CD4-positive, alpha-beta T cell treated with Interleukin-15 for 1 hour (primary cell): ENCODE measurements at places on chromosomes 7 and 10.

GRCh38 chr10:94281654-94282053 lies 81.1 kb downstream of the NOC3L start:
- DNase-seq, result no peak

- no peak for DNase-seq
Measured at GRCh38 chr7:27186668-27187474, 1.8 kb upstream of the HOXA11 start.

GRCh38 chr7:75565132-75565837 lies 73.2 kb downstream of the SPDYE5 start:
- no peak for DNase-seq

GRCh38 chr10:73398024-73398423 lies 15.8 kb downstream of the ANXA7 start:
- DNase-seq, result no peak

GRCh38 chr10:52437205-52437646 lies 123.1 kb downstream of the DKK1 start:
- no peak for DNase-seq

DNA sequence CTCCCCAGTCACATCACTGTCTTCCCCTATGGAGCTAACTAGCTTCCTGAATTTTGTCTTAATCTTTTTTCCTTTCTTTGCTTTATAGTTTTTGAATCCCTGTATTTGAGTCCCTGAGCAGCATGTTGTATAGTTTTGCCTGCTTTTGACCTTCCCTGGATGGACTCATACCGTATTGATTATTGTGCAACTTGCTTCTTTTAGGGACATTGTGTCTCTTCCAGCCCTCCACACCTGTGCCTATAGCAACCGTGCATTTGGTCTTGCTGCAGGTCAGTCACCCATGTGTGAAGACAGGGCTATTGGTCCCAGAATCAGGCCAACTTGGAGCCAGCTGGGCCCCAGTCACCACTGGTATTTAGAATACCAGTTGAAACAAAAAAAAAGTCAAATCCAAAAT lies 158.9 kb upstream of the ADCY1 start:
- DNase-seq, result no peak

DNA sequence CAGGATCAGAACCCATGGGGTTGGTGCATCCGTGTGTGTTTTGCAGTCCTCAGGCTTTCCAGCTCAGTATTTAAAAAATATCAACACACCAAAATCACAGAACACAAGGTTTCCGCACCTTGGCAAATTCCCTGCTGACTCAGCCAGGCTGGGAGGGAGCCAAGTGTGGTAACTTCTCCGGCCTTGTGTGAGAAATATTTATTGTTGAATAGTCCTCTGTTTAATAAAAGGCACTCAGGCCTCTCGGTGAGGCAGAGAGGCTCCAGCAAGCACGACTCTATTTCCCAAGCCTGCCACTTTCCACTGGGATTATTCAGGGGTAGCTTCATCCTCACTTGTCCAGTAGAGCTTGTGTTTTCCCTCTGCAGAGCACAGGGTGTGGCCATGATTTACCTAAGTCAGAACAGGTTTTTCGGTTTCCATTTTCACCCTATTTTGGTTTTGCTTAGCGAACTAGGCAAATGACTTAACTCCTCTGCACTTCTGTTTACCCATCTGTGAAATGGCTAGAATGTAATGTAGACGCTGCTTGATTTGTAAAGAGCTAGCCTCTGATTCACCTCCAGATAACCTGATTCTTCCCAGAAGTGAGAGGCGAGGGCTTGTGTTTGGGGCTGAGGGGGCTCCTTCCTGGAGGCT lies 13.0 kb upstream of the CHST15 start:
- no peak for DNase-seq

DNA sequence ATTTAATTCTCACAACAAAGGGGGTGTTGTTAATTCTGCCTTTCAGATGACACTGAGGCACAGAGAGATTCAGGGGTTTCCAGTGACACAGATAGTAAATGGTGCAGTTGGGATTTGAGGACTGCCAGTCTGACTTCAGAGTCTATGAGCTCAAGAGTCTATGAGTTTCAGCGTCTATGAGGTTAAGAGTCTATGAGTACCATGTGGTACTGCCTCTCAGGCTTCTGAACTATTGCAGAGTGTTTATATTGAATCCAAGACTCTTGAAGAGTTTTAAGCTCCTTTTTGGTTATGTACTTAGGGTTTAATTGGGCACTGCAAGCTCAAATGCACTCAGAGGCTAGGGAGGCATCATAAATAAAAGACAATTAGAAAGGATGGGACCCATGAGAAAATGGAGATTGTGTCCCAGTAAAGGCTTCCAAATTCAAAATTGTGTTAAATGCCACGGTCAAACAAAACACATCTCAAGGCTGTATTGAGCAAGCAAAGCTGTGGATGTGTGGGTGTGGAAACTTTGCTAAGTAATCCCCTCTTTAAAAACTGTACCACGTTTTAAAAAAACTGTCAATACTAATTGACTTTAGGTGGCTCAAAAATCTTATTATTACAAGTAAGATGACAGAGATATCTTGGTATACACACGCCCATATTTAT lies 123.9 kb upstream of the FAM171A1 start:
- no peak for DNase-seq

- DNase-seq, result peak; percentile 79
Measured at GRCh38 chr7:151315038-151315655, 26.5 kb upstream of the NUB1 start.

DNA sequence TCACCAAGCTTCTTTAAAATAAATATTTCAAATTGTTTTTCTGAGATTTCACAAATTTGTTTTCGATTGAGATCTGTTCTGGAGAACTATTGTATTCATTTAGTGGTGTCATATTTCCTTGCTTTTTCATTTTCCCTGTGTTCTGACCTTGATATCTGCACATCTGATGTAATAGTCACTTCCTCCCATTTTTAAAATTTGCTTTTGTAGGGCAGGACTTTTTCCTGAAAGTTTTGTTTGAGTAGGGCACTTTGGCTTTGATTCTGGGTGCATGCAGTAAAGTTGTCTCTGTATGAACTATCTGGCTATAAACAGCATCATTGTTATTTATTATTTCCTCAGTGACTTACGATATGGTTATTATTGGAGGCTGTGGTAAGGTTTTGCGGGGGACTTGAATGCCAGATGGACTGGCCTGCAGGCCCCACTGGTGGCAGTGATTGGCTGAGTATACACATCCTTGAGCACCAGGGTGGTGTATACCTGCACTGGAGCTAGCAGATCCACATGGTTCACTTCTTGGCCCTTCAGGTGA lies 83.6 kb downstream of the CSTF2T start:
- no peak for DNase-seq

GRCh38 chr7:134154581-134155130 lies 27.5 kb downstream of the LRGUK start:
- DNase-seq, result no peak

- no peak for DNase-seq
Measured at GRCh38 chr7:46215987-46216567, 295.0 kb upstream of the IGFBP3 start.

- DNase-seq, result no peak
Measured at GRCh38 chr10:49629431-49629881, 15.6 kb downstream of the CHAT start.

- DNase-seq, result no peak
Measured at GRCh38 chr10:75207857-75208144, 2.8 kb upstream of the VDAC2 start.

GRCh38 chr7:26691886-26692285 lies 172.5 kb downstream of the SKAP2 start:
- no peak for DNase-seq

- DNase-seq, result no peak
Measured at GRCh38 chr10:63434866-63435854, 30.6 kb downstream of the JMJD1C start.

- DNase-seq, result no peak
Measured at GRCh38 chr10:6497620-6498019, 82.5 kb downstream of the PRKCQ start.

DNA sequence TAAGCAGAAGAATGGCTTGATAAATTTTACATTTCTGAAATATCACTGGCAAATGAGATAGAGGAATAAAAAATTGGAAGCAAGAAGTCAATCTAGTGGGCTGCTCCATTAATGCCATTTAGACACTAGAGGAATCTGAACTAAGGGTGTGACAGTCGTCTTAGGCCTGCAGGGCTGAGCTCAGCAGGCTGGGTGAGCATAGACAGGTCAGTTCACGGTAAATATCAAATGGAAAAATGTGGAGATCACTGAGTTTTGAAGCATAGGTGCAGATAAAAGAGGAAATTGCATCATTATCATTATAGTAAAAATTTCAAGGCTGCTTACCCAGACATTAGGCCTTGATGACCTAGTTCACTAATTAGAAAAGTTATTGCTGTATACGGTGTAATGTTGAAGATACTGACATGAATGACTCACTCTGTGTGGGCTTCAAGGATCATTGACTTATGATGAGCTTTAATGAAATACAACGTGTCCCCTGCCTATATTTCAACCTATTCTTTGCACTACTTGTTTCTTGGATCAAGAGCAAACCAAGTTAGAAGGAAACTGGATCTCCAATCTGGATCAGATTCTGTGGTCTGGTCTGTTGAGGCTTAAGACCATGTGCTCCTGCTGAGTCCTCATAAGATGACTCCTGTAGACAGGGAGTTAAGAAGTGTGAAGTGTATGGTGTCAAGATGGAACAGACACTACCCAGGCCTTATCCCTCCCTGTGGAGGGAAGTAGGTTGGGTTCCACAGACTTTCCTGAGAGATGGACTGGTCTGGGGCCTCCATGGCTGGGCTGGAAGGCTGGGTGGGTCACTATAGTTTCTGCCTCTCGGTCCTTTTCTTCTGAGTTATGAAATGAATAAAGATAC lies 3.6 kb downstream of the OR2F2 start:
- DNase-seq, result no peak

DNA sequence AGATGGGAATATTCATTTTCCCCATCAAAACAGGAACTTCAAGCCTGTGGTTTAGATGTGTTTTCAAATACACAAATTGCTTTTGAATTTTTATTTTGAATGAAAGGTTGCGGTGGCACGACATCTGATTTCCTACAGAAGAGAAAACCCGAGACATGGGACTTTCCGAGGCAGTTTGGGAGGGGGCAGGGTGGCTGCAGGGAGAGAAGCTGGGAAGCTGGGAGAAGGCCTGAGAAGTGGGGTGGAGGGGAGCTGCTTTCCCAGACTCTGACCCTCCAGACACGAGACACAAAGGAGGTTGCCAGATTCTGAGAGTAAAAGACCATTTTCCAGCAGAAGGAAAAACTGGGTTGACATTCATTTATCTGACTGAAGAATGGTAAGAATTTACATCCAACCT lies 19.6 kb downstream of the TMEM176A start:
- no peak for DNase-seq

- DNase-seq, result no peak
Measured at GRCh38 chr10:2214092-2214491, 476.8 kb upstream of the ADARB2 start.

DNA sequence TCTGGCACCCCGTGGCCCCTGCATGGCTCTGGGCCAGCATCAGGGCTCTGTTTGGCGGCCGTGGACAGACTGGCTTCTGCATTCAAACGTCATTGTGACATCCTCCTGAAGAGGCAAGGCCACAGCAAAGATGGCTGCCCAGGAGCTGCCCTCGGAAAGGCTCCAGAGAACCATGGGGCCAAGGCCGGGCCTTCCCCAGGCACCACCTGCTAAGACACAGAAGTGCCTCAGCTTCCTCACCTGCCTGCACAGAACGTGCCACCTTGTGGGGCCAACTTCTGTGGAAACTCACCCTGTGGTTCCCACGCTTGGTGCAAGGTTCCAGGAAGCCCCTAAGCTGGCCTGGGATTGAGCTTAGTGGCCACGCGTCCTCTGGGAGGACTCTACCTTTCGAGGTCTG lies 396.9 kb downstream of the PTPRN2 start:
- no peak for DNase-seq

DNA sequence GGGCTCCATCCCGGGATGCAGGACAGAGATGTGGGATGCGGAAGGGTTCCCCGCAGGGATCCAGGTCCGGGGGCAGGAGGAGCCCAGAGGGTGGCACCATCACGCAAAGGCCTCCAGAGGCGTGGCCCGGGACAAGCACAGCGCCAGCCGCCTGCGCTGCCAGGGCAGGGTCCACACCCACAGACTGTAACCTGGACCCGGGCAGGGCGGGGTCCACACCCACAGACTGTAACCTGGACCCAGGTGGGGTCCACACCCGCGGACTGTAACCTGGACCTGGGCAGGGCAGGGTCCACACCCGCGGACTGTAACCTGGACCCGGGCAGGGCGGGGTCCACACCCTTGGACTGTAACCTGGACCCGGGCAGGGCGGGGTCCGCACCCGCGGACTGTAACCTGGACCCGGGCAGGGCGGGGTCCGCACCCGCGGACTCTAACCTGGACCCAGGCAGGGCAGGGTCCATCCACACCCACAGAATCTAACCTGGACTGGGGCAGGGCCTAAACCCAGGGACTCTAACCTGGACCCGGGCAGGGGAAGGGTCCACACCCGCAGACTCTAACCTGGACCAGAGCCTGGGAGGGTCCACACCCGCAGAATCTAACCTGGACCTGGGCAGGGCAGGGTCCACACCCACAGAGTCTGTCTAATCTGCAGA lies 37.5 kb upstream of the SUN1 start:
- no peak for DNase-seq

- no peak for DNase-seq
Measured at GRCh38 chr10:33332183-33333065, 2.0 kb downstream of the NRP1 start.

- no peak for DNase-seq
Measured at GRCh38 chr7:134128829-134129228, 1.7 kb downstream of the LRGUK start.

DNA sequence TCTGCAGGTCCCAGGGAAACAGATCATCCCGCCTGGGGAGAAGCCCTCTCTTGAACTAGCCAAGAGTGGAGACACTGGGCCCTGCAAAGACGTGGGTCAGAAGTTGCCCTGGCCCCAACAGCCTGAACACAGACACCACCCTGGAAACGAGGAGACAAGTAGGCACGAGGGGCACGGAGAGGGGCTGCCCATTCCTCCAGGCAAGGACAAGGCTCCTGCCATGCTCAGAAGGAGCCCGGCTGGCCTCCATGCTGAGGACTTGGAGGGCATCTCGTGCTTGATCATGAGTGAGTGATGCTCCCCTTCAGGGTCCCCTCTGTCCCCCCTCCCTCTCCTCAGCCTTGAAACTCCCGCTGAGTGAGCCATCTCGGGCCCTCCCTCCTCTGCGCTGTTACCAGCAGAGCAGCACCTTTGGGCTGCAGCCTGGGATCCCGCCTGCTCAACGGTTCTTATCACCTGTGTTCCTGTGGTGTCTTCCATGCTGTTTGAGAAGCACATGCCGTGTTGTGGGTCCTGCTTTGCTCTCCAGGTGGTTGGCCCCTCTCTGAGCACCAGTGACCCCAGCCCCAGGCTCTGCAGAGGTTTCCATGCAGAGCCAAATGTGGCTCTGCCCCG lies 544.3 kb downstream of the TCERG1L start:
- DNase-seq, result peak; percentile 11

DNA sequence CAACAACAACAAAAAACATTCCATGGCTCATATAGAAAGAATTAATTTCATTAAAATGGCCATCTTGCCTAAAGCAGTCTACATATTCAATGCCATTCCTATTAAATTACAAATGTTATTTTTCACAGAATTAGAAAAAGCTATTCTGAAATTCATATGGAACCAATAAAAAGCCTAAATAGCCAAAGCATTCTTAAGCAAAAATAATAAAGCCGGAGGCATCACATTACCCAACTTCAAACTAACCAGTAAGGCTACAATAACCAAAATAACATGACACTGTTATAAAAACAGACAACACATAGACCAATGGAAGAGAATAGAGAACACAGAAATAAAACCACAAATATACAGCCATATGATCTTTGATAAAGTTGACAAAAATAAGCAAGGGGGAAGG lies 330.4 kb downstream of the KIF20B start:
- DNase-seq, result no peak

GRCh38 chr7:18241543-18242231 lies 214.0 kb upstream of the PRPS1L1 start:
- no peak for DNase-seq
